ENCODE measurements at places on chromosomes 2 and 18. TPM values are rescaled to one million over a fixed set of nuclear protein-coding genes. Genes with fewer than 3 reads are reported as not detected.

GRCh38 chr18:27794181-27794926, 382.6 kb downstream of the CDH2 start:
- no peak for DNase-seq

- DNase-seq, result peak; percentile 84
These were observed 169.2 kb downstream of the CDH20 start for GRCh38 chr18:61502472-61502871.

DNA sequence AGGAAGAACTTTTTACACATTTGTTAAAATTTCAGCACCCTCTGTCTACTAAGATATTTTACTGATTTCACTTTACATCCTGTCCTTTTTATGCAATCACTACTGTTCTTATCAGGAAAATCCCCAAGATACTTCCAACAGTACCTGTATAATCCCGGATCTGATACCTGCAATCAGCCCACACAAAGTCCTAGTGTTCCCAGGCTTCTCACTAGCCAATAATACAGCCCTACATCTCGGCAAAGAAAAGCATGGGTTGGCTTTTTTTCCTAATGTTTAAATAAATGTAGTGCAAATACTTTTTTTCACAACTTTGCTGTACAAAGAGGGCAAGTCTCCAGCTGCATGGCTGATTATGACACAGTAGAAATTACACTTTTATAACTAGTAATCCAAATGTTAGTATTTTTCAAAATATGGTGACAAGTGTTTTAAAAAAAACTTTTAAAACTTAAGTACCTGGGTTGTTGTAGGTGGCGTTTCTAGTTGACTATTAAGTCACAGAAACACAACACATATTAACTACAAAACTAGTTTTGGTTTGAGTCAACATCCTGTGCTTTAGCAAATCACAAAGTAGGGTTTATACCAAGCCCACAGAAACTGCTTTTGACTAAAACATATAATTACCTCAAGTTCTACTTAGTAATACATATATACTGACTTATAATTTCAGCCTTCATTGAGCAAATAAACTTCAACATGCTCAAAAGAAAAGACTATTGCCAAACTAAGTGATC, 19.5 kb downstream of the CNOT11 start:
- DNase-seq, result no peak

Gene STAT4
- 0.16 TPM for total RNA-seq

- DNase-seq, result no peak
These were observed 34.6 kb downstream of the EML4 start for GRCh38 chr2:42203792-42204191.

Gene APCDD1
- total RNA-seq, result 1.0 TPM

Gene CD302
- total RNA-seq, result 2.4 TPM

DNA sequence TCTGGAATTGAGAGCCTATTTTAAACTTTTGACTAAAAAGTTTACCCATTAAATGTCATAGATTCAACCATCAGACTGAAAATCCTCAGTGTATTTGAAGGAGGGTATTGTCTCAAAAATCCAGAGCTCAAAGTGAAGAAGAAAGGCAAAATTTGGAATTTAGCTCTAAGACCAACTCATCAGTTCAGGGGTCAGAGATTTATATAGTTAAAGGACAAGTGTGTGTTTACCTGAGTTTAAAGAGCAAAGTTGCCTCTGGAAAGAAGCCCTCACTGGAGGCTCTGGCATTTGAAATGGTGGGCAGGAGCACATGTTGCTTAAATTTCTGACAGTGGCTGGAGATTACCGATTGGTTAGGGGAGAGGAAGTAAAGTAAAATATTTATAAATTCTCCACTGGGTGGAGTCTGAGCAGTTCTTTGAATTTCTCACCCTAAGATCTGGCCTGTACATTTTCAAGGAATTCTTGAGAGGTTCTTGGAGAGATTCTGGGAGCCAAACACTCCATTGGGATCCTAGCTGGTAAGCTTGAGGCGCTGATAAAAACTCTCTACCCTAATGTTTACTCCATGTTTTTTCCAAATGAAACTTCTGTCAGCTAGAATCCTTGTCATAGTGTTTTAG, at the start of gene KYNU:
KYNU (plus strand) TSS at position 449 of the 623 bp plus-strand sequence. CDS start 7,704 bp downstream, outside the sequence.
- DNase-seq, result no peak

GRCh38 chr2:178485356-178485755, 5.1 kb downstream of the PLEKHA3 start:
- DNase-seq, result no peak

Gene IL1F10
- not detected for total RNA-seq

Gene RESP18
- not detected for total RNA-seq

Gene PPP1R1C
- 5.7 TPM for total RNA-seq

GRCh38 chr2:152573168-152573567, 144.1 kb downstream of the PRPF40A start:
- no peak for DNase-seq

Gene NTSR2
- total RNA-seq, result not detected

- no peak for DNase-seq
These were observed 74.0 kb downstream of the RHBDD1 start for GRCh38 chr2:226909836-226910235.

DNA sequence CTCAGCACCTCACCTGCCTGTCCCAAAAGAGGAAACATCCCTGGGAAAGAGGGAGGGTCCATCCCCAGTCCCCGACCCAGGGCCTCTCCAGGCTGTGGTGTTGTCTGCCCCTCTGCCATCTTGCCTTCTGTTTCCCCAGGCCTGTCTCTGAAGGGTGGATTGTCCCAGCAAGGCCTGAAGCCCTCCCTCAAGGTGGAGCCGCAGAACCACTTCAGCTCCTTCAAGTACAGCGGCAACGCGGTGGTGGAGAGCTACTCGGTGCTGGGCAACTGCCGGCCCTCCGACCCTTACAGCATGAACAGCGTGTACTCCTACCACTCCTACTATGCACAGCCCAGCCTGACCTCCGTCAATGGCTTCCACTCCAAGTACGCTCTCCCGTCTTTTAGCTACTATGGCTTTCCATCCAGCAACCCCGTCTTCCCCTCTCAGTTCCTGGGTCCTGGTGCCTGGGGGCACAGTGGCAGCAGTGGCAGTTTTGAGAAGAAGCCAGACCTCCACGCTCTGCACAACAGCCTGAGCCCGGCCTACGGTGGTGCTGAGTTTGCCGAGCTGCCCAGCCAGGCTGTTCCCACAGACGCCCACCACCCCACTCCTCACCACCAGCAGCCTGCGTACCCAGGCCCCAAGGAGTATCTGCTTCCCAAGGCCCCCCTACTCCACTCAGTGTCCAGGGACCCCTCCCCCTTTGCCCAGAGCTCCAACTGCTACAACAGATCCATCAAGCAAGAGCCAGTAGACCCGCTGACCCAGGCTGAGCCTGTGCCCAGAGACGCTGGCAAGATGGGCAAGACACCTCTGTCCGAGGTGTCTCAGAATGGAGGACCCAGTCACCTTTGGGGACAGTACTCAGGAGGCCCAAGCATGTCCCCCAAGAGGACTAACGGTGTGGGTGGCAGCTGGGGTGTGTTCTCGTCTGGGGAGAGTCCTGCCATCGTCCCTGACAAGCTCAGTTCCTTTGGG, 47.2 kb downstream of the BOLA3 start:
- no peak for DNase-seq

- DNase-seq, result no peak
These were observed 19.6 kb upstream of the REV1 start for GRCh38 chr2:99509387-99509786.

DNA sequence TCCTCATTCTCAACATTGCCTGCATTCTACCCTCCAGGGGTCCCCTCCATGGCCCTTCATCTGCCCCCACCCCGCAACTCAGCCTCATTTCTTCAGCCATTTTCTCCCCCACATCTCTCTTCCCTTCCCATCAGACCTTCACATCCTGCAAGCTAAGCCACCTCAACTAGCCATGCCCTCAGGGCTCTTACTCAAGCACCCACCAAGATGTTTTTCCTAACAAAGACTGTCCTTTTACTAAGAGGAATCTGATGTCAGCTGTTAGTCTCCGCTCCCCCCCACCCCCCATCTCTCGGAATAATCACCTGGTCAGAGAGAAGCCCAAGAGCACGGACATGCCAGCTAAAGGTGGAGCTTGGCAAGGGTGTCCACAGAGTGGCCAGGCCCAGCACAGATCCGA, 4.7 kb upstream of the CAPN10 start:
- DNase-seq, result no peak
